ENCODE measurements at places on chromosomes 7 and 10. TPM values are rescaled to one million over a fixed set of nuclear protein-coding genes. Genes with fewer than 3 reads are reported as not detected.

Gene CHST3
- 55.3 TPM for polyA plus RNA-seq

Gene SH2B2
- polyA plus RNA-seq, result 4.6 TPM

Gene CUL1
- 206 TPM for polyA plus RNA-seq

Gene DHX32
- 64.0 TPM for polyA plus RNA-seq

Gene DNAH11
- polyA plus RNA-seq, result 4.9 TPM

Gene MACROH2A2
- polyA plus RNA-seq, result 31.0 TPM

Gene ACTR3C
- 12.2 TPM for polyA plus RNA-seq

Gene ZNF488
- polyA plus RNA-seq, result 2.0 TPM

GRCh38 chr10:74794531-74794930 is 31.9 kb upstream of the KAT6B start:
- no peaks in the 10 kb centered on the region for H3K27me3 ChIP-seq
- H3K4me3 ChIP-seq, result no peak overlapping the region
- no peaks in the 10 kb centered on the region for H3K36me3 ChIP-seq
- no peak overlapping the region for H3K27ac ChIP-seq
- no peaks in the 10 kb centered on the region for H3K4me1 ChIP-seq

DNA sequence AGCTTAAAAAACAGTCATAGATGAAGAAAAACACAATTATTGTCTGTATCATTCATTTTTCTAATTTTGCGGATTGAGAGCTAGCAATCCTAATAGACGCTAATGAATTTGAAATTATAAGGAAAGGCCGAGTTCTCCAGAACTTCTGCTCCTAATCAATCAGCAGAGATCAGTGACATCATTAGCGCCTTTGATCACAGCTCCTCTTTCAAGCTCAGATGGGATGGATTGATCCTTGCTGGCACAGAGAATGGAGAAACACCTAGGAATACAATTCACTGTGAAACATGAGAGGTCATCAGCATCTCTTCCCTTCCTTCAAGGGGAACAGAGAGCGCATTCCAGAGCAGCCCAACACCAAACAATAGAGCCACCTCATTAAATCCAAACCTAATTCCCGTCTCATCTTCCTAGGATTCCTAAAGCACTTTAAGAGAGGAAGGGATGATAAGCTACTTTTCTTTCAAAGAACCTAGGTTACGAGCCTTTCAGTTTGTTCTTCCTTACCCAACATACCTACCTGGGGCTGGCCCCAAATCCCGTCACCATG is 24.4 kb downstream of the GLI3 start:
- H3K4me3 ChIP-seq, result no peak overlapping the region
- no peak overlapping the region for H3K27ac ChIP-seq
- H3K27me3 ChIP-seq, result no peaks in the 10 kb centered on the region
- H3K4me1 ChIP-seq, result no peaks in the 10 kb centered on the region
- DNase-seq, result no peak

- peaks cover 11% of the 10 kb centered on the region for H3K4me1 ChIP-seq
- no peaks in the 10 kb centered on the region for H3K36me3 ChIP-seq
- H3K27me3 ChIP-seq, result no peaks in the 10 kb centered on the region
- no peak for DNase-seq
- no peak overlapping the region for H3K4me3 ChIP-seq
- H3K27ac ChIP-seq, result no peak overlapping the region
Observed at GRCh38 chr10:124079864-124080263, 13.5 kb downstream of the CHST15 start.

DNA sequence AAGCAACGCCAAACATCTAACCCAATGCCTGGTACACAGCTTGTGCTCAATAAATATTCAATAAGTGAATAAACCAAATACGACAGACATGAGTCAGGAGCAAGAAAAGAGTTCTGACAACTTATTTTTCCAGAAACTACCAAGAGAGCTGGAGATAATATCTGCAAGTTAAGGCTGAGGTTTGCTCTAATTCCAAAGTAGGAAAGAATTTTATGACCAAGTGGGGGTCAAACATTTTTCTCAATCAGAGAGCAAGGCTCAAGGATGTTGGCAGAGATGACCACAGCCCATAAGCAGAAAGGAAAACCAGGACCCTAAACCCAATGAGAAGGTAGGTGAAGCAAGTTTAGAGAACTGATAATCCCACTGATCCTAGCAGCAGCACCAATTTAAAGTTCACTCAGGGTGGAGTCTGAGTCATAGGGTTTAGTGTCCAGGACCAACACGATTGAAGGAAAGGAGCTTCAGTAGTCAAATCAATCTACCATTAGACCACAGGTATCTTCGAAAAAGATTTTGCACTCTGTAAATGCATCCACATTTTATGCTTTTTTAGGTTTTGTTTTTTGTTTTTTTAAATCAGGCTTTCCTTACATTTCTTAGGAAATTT is 49.3 kb upstream of the KCNIP2 start:
- no peaks in the 10 kb centered on the region for H3K36me3 ChIP-seq
- no peaks in the 10 kb centered on the region for H3K4me1 ChIP-seq
- no peaks in the 10 kb centered on the region for H3K27me3 ChIP-seq

DNA sequence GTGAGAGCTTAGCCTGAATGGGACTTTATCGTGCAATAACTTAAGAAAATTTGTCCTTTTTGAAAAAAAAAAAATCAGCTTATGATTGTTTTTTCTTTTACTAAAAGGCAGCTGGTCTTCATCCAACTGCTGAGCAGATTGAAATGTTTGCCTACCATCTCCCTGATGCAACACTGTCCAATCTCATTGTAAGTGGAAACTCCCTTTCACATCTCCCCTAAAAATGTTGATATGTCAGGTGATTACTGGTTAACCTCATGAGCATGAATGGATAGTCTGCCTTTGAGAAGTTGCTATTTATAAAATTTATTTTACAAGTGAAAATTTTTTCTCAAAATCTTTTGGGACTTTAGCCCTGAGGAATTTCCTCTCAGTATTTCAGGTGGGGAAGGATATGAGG is 17.8 kb upstream of the HKDC1 start:
- H3K36me3 ChIP-seq, result no peaks in the 10 kb centered on the region
- DNase-seq, result no peak
- H3K4me1 ChIP-seq, result no peaks in the 10 kb centered on the region
- no peaks in the 10 kb centered on the region for H3K27me3 ChIP-seq
- no peak overlapping the region for H3K27ac ChIP-seq

DNA sequence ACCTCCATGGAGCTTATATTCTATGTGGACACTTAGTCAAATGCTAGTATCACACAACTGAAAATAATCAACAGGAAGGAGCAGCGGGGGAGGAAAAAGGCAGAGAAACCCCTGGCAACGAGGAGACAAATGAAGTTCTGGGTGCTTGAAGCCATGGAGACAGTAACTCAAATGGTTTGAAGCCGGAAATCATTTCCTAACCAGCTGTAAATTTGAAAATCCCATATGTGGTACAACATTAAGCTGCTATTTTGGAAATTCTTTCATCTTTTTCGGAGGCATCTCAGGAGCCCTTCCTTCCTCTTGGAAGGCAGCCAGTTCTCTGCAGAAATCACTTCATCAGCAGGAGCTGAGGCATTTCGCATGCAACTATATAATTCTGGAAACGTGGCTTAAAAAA is 91.4 kb downstream of the PPP1R3C start:
- H3K4me3 ChIP-seq, result no peak overlapping the region
- H3K27me3 ChIP-seq, result no peaks in the 10 kb centered on the region
- H3K4me1 ChIP-seq, result peaks cover 10% of the 10 kb centered on the region
- DNase-seq, result no peak
- no peaks in the 10 kb centered on the region for H3K36me3 ChIP-seq
- H3K27ac ChIP-seq, result no peak overlapping the region

DNA sequence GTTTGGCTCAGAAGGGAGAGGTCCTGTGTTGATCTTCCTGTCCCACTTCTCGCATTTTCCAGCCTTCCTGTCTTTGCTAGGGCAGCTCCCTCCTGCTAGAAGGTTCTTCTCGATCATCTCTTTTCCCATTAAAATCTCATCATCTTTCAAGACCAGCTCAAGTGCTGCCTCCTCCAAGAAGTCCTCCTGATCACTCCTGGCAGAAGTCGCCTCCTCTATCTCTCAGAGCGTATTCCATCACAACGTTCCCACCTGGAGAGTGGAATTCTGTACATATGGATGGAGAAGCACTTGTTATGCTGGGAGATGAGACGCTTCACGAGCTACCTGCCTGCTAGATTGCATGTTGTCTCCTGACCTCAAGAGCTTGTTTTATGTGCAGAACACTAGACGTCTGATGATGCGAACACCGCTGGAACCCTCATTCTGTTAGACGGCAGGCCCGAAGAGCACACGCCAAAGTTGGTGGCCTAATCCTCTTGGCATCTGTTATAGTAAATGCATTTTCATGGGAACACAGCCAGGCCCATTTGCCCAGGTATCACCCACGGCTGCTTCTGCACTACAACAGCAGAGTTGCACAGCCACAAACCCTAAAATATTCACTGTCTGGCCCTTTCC is 68.0 kb upstream of the INSIG1 start:
- no peaks in the 10 kb centered on the region for H3K27me3 ChIP-seq
- H3K4me3 ChIP-seq, result no peak overlapping the region
- no peak for DNase-seq
- H3K27ac ChIP-seq, result no peak overlapping the region
- H3K36me3 ChIP-seq, result no peaks in the 10 kb centered on the region
- no peaks in the 10 kb centered on the region for H3K4me1 ChIP-seq

DNA sequence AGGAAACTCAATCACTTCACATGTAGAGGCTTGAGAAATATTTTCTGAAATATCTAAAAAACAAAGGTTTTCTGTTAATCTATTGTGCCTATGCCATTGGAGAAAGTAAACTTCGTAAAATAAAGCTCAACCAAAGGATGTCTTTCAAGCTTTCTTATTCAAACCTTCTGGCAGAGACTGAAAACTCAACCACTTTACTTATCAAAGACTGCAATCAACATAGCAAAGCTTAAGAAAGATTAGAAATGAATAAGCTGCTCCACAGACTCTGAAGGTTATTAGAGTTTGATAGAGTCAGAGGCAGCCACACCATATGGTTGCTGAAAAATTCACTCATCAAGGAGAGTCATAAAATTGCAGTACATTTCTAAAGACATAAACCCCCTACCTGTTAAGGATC is 245.8 kb upstream of the MEOX2 start:
- H3K27ac ChIP-seq, result no peak overlapping the region
- no peak for DNase-seq
- no peaks in the 10 kb centered on the region for H3K36me3 ChIP-seq
- H3K4me3 ChIP-seq, result no peak overlapping the region
- H3K4me1 ChIP-seq, result no peaks in the 10 kb centered on the region

DNA sequence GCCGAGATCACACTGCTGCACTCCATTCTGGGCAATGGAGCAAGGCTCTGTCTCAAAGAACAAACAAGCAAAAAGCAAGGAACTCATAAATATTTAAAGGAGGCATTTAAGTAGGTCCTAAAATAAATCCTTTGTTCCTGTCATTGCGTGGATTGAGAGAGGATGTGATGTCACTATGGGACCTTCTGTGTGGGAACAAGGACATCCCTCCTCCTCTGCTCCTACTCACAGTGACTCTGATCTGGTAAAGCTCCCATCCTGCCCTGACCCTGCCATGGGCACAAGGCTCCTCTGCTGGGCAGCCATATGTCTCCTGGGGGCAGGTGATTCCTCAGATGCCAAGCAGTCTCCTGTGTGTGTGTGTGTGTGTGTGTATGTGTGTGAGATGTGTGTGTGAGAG is 74.1 kb upstream of the PRSS58 start:
- no peak overlapping the region for H3K27ac ChIP-seq
- H3K36me3 ChIP-seq, result no peaks in the 10 kb centered on the region
- H3K4me3 ChIP-seq, result no peak overlapping the region
- no peak for DNase-seq
- no peaks in the 10 kb centered on the region for H3K4me1 ChIP-seq

- DNase-seq, result no peak
- H3K27me3 ChIP-seq, result no peaks in the 10 kb centered on the region
- no peak overlapping the region for H3K27ac ChIP-seq
- no peak overlapping the region for H3K4me3 ChIP-seq
- no peaks in the 10 kb centered on the region for H3K4me1 ChIP-seq
Observed at GRCh38 chr7:25809441-25809840, 342.6 kb upstream of the NFE2L3 start.

DNA sequence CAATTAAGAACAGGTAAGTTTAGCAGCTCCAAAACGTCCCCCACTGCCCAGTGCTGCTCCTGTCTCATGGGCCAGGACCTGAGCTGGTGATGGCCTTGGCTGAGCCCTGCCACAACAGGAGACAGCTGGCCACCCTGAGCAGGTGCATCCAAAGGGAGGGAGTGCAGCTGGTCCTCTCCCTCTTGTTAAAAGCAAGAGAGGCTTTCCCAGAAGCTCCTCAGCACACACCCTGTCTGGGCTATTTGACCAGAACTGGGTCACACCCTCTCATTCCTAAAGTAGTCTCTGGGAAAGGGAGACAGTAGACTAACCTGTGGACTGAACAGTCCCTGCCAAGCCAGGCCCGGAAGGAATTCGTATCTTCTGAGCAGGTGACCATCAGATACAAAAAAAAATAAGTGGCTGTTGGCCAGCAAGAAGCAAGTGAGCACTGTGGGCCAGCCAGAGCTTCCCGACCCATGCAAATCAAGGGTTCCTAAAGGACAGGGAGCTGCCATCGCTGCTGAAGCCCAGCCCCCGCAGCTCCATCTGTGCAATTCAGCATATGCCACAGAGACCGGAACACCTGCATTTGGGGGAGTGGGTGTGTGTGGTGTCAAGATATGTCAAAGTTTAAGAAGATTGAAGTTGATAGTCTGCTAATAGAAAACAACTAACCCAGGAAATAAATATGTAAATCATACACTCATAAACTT is 2.1 kb upstream of the TMEM72 start:
- no peaks in the 10 kb centered on the region for H3K27me3 ChIP-seq
- H3K4me3 ChIP-seq, result no peak overlapping the region
- no peak overlapping the region for H3K27ac ChIP-seq
- H3K4me1 ChIP-seq, result peaks cover 6% of the 10 kb centered on the region

DNA sequence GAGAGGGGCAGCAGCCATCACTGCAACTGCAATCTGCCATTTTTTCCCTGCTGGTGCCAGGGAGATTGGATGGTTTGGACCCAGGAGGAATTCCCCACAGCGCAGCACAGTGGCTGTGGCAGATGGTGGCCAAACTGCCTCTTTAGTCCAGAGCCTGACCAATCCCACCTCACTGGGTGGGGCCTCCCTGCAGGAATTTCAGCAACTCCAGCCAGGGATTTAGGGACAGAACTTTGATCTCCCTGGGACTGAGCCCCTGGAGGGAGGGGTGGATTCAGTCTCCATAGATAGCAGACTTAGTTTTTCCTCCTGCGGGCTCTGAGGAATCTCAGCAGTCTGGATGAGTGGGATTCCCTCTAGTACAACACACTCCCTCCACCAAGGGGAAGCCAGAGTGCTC is 179.7 kb upstream of the WDR11 start:
- H3K27me3 ChIP-seq, result no peaks in the 10 kb centered on the region
- H3K36me3 ChIP-seq, result no peaks in the 10 kb centered on the region
- no peak overlapping the region for H3K27ac ChIP-seq
- H3K4me3 ChIP-seq, result no peak overlapping the region

- H3K27me3 ChIP-seq, result no peaks in the 10 kb centered on the region
- no peak overlapping the region for H3K27ac ChIP-seq
- no peak overlapping the region for H3K4me3 ChIP-seq
- no peaks in the 10 kb centered on the region for H3K4me1 ChIP-seq
Observed at GRCh38 chr10:113961182-113962031, 82.3 kb upstream of the ADRB1 start.

DNA sequence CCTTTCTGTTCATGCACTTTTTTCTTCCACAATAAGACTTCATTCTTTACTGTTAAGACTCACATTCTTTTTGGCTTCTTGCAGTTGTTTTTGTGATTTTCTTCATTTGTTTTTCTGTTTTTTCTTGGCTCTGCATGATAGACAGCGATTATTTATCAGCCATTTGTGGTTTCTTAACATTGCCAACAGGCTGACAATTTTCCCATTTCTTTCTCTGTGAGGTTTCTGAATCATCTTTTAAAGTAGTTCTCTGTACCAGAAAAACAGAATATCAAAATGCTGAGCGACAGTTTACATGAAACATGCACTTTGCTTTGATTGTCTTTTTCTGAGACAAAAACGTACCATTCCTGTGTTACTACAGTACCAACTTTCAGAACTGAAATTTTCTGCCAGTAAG is 334.2 kb upstream of the MAGI2 start:
- H3K27me3 ChIP-seq, result no peaks in the 10 kb centered on the region
- H3K27ac ChIP-seq, result no peak overlapping the region
- H3K4me1 ChIP-seq, result no peaks in the 10 kb centered on the region
- H3K4me3 ChIP-seq, result no peak overlapping the region
- no peaks in the 10 kb centered on the region for H3K36me3 ChIP-seq
